ENCODE measurements at places on chromosomes 7 and 10.

DNA sequence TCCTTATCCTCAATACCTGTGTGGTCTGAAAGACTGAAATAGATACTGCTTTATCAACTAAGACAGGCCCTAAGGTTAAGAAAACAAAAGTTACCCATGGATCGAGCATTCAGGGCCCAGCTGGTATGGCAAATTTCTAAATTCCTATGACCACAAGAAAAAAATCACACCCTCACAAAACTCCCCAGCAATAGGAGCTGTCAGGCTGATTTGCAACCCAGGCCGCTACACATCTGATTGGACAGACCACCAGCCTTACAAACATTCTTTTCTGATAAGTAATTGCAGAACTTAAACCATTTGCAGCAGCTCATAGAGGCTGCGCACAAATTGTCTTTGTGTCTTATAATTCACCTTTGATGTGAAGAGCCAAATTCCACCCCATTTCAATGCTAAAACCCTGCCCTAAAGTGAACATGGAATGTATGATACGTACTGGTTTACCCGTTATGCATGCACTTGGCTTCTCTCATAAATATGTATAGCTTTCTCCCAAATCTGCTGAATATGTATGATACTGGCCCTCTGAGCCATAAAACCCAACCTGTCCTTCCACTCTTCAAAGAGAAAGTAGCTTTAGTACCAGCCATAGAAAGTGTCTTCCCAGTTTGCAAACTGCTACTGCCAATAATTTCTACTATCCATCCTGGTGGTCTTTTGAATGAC lies 842.5 kb downstream of the GRID1 start:
- DNase-seq: no peak

GRCh38 chr10:110420401-110421193 lies 77.1 kb upstream of the DUSP5 start:
- DNase-seq: no peak

DNA sequence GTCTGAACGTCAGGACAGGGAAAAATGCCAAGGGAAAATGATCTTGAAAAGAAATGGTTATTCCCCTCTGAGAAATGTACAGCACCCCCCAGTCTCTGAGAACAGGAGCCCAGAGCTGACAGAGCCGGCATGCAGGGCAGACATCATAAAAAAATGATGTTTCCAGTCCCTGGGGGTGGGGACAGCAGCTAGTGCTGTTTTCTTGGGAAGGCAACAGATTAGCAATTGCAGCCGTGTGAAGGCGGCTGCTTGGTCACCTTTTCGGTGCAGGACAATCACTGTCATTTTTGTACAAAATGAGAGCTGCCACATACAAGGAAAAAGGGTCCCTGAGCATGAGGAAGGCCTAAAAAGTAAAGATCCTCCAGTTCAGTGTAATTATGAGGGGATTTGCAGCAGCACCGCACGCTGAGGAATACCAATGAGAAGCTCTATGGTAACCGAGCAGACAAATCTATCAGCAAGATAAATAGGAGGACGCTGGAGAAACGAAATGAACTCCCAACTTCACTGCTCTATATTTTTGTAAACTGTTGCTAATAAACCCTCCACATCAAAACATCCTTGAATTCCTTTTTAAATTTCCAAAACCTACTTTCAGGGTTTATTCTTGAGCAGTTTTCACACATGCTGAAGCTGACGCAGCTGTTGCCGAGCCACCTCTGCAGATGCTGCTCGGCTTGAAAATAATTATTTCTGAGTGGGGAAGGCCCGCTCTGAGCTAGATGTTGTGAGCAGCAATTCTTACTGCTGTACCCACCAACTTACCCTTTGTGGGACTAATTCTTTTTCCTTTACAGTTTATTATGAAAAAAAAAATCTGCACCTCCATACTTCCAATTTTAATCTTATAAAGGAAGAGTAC lies 98.2 kb upstream of the NEBL start:
- DNase-seq: no peak

DNA sequence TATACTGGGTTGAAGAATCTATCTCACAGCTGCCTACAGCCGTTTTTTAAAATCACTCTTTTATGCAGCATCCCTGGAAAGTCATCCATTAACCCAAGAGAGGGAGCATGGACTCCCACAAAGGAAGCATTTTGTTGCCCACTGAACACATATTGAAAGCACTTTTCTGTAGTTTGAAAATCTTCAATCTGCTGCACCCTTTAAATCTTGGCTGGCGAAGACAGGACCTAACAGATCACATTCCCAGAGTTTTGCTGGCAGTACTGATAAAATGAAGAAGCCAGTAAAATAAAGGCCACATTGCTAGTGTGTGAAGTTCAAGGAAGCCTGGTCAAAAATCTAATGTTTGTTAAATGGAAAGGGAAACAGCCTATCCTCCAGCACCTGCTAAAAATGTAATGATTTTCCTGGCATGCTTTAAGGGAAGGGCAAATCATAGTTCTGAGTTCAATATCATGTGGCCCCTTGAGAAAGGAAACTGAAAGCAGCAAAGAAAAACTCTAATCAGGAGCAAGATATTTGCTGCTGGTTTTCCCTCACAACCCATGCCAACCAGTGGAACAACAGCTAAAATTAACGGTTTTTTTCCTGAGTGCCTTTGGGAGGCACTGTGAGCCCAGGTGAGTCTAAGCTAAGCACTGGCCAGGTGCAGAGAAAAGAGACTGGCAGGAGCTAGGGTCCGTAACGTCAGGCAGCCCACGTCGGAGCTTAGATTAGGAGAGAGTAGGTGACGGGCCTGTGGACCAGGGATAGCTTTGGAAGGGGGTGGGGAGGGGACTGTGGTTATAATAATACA lies 97.9 kb upstream of the PALS2 start:
- no peak for DNase-seq

GRCh38 chr7:151247611-151248345 lies 716 bp downstream of the SMARCD3 start:
- DNase-seq: no peak

DNA sequence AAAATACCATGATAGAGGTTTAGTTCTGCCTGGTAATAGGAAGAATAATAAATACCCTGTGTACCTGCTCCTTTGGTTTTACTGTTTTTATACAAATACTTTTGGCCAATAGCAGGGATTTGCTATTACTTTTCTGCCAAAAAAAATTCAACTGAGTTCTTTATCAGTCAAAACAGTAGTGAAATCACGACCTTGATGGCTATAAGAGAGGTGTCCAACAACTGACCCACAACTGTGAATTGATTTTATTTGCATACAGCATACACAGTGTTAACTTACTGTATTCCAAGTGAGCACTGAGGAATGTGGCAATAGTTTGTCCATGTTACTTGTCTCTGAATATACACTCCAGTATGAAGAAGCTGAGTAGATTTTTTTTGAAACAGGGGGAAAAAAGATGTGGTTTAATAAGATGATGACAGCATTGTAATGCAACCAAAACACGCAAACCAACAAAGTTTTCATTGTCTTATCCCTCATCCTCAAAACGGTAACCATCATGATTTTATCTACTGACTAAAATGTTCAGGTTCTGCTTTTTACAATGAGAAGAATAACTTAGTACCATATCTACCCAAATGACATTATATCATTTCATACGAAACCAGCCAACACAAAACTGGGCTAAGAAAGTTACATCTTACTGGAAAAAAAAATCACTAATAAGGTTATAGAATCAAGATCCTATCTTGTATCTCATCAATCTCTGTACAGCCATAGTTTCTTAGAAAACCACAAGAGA lies 63.3 kb downstream of the GSAP start:
- no peak for DNase-seq
